ENCODE measurements at places on chromosomes 16 and 17.

DNA sequence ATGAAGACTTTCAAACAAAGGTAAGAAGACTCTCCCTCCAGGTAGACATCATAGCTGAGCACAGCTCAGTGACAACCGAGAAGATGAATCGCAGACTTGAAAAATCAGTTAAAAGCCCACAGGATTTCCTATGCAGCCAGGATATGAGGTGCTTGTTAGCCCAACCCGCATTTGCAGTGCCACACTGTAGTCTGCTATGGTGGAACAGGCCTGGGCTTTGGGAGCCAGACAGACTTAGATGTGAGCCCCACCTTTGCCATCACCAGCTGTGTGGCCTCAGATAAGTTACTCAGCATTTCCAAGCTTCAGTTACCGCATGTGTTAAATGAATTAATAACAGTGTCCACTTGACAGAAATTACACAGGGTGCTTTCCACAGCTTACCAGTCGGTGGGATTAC is 204.4 kb upstream of the HS3ST3A1 start:
- DNase-seq, result no peak

GRCh38 chr17:42463976-42464400 is 5.3 kb downstream of the ATP6V0A1 start:
- no peak for DNase-seq

GRCh38 chr16:66135421-66135831 is 231.1 kb upstream of the CDH5 start:
- DNase-seq, result no peak

DNA sequence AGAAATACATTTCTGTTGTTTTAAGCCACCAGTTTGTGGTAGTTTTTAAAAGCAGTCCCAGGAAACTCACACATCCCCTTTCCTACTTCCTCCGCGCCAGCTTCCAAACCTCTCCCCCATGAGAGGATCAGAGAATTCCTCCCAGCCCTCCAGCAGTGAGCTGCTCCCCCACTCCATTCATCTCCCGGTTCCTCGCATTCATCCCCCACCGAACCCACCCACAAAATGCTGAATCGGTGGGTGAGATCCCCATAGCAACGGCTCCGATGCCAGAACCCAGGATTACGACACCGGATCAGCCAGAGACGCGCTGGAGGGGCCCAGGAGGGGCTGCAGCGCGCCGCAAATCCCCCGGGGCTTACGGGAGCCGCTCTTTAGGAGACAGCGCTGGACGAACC is 251.4 kb upstream of the RPL38 start:
- DNase-seq, result no peak
